ENCODE measurements at places on chromosomes 16 and 17.
A peak's percentile ranks its signal among the peaks of the same experiment; 100 is the strongest.

GRCh38 chr17:50697663-50698272 lies 9.9 kb downstream of the ANKRD40 start:
- DNase-seq = no peak

GRCh38 chr16:53922067-53922806 lies 218.3 kb downstream of the FTO start:
- DNase-seq = no peak

- DNase-seq = no peak
These were observed 162.0 kb downstream of the CCDC182 start for GRCh38 chr17:57582881-57583756.

DNA sequence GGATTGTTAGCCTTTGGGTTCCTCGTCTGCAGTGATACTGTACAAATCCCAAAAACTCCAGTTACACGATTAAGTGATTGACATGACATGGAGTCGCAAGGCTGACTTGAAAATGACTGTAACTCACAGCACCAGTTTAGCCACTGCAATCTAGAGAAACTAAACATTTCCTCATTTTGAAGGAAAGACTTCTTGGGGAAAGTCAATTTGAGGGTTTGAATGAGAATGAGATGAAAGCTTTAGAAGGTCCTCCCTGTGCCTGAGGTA lies 4.8 kb downstream of the BANP start:
- DNase-seq = no peak

DNA sequence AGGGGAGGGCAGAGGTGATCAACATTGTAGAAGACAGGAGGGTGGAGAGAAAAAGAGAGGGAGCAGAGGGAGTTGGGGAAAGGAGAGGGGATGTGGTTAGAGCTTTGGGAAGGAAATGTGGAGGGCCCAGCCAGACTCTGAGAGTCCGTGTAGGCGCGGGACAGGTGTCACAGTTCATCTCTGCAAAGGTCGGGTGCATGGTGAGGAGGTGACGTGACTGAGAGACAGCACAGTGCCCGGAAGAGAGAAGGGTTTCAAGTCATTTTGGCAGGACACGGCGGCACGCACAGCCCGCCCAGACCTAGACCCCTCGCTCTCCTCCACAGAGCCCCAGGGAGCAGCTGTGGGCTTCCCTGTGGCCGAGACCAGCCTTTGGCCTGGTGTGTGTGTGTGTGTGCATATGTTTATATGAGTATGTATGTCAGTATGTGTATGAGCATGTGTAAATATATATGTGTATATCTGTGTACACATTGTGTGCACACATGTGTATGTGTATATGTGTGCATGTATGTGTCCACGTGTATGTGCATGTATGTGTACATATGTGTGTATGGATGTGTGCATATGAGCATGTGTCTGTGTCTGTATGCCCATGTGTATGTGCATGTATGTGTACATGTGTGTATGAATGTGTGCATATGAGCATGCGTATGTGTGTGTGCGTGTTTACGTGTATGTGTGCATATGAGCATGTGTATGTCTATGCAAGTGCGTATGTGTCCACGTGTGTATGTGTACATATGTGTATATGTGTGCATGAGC lies 104.6 kb downstream of the SEC14L1 start:
- no peak for DNase-seq

DNA sequence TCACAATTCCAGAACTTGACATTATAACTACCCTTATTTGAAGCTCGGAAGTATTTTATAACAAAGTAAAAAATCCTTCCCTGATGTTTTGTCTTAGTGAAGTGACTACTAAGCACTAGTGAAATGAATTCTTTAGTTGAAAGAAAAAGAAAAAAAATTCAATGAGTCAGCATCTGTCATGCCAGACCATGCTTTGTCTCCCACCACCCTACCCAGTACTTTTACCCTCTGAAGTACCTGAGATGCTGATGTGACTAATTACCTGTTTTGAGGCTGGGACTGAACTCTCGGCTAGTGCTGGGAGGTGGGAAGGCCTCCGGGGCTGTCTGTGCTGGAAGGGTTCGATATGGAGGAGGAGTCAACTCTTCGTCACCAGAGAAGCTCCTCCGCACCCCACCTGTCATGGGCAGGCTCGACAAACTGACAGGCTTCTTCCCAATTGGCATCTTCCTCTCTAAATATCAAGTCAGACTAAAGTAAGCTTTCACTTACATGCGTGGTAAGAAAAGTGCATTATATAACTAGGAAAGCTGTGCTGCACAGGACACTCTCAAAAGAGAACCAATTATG lies 19.6 kb downstream of the NME2 start:
- no peak for DNase-seq

DNA sequence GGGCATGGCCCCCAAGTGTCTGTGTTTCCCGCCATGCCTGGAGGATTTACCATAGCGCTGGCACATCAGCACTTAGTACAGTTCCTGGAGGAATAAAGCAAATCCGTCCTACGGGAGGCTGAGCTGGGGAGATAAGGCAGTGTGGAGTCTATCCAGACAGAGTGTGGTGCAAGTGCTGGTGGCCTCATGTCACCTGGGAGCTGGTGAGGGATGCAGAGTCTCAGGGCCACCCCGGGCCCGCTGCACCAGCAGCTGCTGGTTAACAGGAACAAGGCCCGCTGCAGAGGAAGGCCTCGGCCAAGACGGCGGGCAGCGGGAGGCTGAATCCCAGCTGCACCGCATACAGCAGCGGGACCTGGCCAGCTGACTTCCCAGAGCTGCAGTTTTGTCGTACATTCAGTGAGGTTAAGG lies 57.3 kb upstream of the CDC42EP4 start:
- no peak for DNase-seq

DNA sequence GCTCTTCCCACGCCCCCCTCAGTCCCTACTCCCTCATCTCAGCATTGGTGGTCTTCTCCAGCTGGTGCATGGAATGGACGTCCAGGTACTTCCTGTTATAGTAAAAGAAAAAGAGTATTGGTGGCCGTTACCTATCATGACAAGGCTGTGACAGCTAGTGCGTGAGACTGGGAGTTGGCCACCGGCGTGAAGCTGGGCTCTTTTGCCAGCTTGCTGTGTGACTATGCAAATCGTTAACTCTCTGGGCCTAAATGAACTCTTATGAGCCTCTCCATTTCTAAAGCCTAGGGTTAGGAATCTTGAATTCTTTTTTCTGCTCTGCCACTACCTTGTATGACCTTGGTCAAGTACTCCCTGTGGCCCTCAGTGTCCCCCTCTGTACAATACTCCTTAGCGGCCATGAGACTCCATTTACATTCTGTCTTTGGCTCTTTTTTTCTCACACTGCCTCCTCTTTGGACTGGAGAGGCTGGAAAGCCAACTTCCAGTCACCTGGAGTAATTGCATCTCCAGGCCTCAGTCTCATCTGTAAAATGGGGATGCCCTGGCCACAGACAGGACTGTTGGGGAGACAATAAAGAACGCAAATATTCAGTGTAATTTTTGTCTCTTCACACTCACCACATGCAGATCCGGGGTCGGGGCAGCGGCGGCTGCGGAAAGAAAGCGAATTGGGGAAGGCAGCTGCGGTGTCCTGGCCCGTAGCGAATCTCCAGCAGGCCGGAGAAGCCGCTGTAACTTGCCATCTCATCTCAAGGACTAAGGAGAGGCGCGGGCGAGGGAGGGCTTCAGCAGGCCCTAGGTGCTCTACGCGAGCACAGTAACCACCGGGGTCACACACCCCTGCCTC lies 1.1 kb downstream of the CFAP119 start:
- DNase-seq = no peak

DNA sequence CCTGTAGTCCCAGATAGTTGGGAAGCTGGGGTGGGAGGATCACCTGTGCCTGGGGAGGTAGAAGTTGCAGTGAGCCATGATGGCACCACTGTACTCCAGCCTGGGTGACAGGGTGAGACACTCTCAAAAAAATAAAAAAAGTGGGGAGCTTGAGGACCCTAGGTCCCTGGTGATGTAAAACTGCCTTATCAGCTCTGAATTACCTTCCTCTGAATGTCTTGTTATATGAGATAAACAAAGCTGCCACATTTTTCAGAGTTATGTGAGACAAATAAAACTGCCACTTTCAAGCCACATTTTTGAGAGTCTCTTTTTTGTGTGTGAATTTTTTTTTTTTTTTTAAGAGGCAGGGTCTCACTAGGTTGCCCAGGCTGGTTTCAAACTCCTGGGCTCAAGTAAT lies 32.0 kb upstream of the B4GALNT2 start:
- DNase-seq = no peak

DNA sequence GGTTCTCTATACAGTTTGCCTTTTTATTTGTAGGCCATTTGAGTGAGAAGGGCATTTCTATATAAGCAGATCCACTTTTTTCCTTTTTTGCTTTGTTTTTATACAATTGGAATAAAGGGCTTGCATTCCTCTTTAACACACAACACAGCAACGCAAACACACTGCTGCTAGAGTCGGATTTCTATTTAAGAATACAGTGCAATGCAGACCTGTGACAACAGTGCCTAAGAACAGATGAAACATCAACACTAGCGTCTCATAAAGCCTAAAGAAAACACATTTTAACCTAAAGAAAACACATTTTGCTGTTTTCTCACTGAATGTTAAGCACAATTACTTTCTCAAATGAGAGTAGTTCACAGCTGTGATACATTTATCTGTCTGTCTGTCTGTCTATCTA lies 1141.1 kb downstream of the CDH11 start:
- DNase-seq = no peak

GRCh38 chr17:76528156-76528527 lies 9.4 kb downstream of the CYGB start:
- DNase-seq = no peak

DNA sequence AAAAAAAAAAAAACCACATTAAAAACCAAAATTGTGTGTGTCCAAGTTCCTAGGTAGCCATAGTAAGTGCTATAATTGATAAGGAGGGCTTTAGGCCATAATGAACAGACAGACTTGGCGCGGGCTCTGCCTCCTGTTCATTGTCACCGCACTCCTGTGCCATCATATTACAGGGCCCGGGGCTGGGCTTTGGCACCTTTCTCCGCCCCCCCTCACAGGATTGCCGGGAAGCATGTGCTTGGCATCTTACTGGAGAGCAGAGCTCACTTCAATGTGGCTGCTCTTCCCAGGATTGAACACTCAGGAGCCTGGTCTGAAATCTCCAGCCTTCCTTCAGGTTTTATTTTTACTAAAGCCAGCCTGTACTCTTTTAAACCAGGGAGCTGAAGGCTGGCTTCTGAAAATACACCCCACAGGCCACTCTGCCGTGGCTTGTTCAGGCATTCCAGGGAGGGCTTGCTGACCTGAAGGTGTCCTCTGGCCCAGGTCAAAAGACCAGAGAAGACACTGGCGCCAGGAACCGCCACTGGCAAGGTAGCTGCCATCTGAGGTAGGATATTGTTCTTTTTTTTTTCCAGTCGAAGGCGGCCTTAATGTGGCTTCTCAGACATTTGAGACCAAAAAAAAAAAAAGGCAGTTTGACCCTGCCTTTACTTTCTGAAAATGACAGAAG lies 39.3 kb downstream of the DHRS7B start:
- DNase-seq = no peak

DNA sequence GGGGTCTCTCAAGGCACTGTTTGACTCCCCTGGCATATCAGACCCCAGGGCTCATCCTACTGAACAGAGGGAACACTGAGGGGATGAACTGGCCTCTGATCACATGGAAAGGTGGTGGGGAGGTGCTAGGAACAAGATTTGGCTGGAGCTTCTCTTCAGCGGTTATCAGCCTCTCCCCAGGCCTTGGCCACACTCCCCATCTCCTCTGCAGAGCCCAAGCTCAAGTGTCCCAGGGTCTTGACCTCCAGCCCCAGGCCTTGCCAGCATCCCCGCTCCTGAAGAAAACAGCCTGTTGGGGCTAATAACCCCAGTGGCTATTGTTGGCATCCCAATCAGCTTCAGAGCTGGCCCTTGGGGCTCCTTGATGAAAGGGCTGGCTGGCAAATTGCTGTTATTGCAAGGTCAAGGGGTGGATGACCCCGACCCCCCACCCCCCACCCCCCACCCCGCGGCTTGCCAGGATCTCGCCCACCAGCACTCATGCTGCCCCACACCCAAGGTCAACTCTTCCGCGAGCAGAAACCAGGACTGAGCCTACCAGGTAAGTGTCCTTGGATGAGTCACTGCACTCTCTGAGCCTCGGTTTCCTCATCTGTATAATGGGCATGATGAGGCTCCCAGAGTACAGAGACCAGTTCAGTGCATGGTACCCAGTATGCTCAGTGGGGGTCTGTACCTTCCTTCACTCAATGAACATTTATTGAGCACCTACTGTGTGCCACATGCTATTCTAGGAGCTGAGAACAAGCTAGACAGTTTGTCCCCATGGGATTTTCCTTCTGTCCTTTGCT lies 18.8 kb upstream of the FAM83G start:
- DNase-seq = no peak

DNA sequence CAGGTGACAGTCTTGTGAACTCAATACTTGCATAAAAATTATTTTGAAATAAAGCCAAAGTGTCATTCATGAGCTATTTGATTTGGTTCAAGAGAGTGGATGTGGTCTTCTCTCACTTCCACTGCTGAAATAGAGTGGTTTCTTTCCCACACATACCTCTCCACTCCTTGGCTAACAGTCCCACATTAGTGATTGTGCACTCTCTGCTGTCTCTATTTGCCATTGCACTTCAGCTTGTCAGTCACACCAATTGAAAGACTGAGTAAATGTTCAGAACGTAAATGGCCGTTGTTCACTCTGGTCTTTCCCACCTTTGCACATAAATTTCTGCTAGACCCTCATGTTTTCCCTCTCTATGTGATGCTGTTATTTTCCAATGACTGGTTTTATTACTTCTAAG lies 197.5 kb downstream of the FTO start:
- no peak for DNase-seq

GRCh38 chr16:61842666-61843065 lies 193.6 kb downstream of the CDH8 start:
- no peak for DNase-seq

- DNase-seq = no peak
These were observed 67.9 kb downstream of the HIC1 start for GRCh38 chr17:2122641-2123302.

- DNase-seq = no peak
These were observed 13.7 kb upstream of the CD300E start for GRCh38 chr17:74637265-74637664.

DNA sequence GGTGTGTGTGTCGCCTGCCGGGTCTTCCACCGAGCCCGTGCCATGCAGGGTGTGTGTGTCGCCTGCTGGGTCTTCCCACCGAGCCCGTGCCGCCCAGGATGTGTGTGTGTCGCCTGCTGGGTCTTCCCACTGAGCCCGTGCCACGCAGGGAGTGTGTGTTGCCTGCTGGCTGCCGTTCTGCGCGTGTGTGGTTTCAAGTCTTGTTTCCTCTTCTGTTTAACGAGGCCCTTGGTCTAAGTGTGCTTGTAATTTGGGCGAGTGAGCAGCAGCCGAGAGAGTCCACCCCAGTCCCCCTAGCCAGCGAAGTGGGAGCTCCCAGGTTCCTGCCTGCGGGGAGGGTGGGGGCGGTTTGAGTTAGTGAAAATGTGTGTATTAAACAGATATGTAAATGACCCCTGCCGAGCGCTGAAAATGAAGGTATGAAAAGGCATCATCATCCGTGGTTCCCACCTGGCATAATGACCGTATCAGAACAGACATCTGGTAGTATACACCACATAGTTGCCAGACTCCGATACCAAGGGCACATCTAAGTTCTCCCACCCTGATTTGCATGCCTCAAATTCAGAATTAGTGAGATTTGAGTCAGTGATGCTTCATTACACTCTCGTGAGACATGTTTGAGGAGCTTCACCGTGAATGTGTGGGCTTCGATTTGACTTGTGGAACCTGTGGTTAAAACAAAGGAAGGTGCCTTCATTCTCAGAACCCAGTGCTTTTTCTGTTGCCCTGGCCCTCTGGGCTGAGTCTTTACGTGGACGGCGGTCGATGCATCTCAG lies 114.5 kb upstream of the CHMP6 start:
- no peak for DNase-seq

- peak; percentile 41 for DNase-seq
These were observed 8.1 kb upstream of the PMP22 start for GRCh38 chr17:15273141-15273793.

GRCh38 chr17:37839196-37839978 lies 84.8 kb upstream of the TBC1D3K start:
- DNase-seq = no peak
